CD8-positive, alpha-beta memory T cell (primary cell): ENCODE measurements at places on chromosomes 5 and 9. TPM values are rescaled to one million over a fixed set of nuclear protein-coding genes. Genes with fewer than 3 reads are reported as not detected.

DNA sequence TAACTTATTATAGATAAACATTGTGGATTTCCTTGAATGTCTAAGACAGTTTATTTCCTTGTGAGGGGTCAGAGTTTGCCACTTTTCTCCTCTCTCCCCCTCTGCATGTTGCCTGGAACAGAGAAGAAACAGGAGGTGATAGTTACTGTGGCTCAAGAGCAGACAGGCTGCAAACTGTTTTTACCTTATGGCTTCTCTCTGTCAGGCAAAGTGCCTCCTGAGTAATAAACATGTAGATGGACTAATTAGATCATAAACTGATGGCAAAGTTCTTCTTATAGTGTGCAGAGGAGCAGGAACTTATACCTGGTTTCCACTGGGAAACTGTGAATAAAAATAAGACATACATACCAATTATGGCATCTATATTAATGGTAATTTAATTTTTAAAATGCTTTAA is 133.1 kb upstream of the CDH12 start:
- DNase-seq = no peak

DNA sequence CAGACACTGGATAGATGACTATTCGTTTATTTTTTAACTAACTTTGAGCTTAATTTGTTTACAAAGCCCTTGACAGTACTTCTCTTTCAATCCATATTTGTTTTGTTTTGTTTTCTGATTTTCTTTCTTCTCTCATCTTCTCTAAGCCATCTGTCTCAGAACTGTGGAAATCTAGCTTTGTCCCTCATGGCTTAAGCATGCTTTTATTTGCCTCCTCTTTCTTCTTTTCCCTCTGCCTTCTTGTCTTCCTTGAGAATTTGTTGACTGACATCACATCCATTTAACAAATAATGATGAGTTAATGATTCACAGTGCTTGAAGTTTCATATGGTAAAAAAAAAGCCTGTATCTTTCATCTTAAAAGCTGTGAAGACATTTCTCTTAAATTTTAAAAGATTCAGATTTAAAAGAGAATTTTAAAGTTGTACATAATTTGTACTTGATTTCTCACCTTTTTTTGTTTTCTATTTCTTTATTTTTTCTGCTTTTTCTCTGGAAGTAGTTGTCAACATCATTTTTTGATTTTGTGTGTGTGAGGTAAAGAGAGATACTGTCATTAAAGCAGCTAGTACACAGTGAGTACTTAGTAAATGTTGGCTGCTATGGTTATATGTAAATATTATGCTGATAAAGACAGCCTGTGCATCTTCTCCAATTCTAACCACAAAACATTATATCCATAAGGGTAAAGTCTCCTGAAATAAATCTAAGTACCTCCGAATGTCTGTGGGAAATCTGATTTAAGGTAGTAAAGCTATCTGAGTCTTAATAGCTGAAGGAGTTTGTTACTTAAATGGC is 13.9 kb upstream of the SGCD start:
- no peak for DNase-seq

OR1J2 gene
- not detected for polyA plus RNA-seq

GRCh38 chr5:179974946-179975712 is 67.4 kb upstream of the TBC1D9B start:
- DNase-seq = no peak

DNA sequence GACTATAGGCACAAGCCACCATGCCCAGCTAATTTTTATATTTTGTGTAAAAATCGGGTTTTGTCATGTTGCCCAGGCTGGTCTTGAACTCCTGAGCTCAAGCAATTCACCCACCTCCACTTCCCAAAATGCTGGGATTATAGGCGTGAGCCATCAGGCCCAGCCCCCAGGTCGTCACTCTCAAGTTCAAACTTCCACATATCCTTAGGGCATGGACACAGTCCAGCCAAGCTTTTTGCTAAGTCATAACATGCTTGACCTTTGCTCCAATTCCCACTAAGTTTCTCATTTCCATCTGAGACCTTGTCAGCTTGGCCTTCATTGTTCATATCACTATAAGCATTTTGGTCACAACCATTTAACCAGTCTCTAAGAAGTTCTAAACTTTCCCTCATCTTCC is 43.9 kb upstream of the ARAP3 start:
- DNase-seq = no peak

BSPRY gene
- 0.55 TPM for polyA plus RNA-seq

GRCh38 chr5:178788381-178789085 is 58.1 kb upstream of the ZNF354A start:
- DNase-seq = no peak

DBH gene
- polyA plus RNA-seq = not detected

FREM1 gene
- polyA plus RNA-seq = not detected
